ENCODE measurements at places on chromosomes 7 and 10.
A peak's percentile ranks its signal among the peaks of the same experiment; 100 is the strongest.

GRCh38 chr7:38351601-38352000 is 78.2 kb upstream of the TARP start:
- no peaks in the 10 kb centered on the region for H3K4me1 ChIP-seq
- DNase-seq = no peak
- no peaks in the 10 kb centered on the region for H3K36me3 ChIP-seq
- no peaks in the 10 kb centered on the region for H3K27me3 ChIP-seq
- H3K27ac ChIP-seq = no peak overlapping the region

DNA sequence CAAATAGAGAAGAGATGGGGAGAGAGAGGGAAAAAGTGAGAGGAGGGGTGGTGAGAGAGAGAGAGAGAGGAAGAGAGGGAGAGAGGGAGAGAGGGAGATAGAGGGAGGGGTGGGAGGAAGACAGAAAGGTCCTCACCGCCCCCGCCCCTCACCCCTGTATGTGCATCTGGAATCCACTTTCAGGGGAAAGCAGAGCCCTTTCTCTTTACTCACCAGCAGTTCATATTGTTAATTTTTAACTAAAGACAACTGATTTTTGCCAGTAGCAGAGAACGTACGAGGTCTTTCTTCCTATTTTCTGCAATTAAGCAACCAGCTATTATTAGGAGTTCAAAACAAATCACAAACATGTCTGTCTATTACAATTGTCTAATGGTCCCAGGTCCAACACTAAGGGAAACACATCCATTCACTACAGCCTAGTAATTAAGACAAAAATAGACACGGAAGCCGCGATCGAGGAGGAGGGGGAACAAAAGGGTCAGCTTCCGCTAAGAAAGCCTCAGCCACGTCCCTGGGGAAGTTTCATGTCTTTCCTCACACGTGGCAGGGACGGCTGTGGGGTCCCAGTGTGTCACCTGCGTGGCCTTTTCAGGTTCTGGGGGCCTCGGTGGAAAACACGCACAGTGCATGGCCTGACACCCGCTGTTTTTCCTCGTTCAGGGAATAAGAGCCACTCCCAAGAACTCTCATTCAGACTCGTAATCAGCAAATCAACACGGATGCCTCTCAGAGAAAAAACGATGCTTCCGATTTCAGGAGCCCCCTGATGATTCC is 572.0 kb downstream of the PTPRN2 start:
- H3K27me3 ChIP-seq = no peaks in the 10 kb centered on the region
- H3K27ac ChIP-seq = peak overlapping the region; percentile 25
- H3K36me3 ChIP-seq = no peaks in the 10 kb centered on the region

GRCh38 chr7:16581286-16581685 is 54.7 kb downstream of the LRRC72 start:
- no peaks in the 10 kb centered on the region for H3K36me3 ChIP-seq
- H3K27ac ChIP-seq = no peak overlapping the region
- no peak for DNase-seq

- no peak overlapping the region for H3K4me3 ChIP-seq
- no peaks in the 10 kb centered on the region for H3K36me3 ChIP-seq
- H3K27ac ChIP-seq = no peak overlapping the region
- H3K27me3 ChIP-seq = no peaks in the 10 kb centered on the region
- H3K4me1 ChIP-seq = no peaks in the 10 kb centered on the region
Measured at GRCh38 chr7:42645906-42646305, 266.0 kb downstream of the C7orf25 start.

DNA sequence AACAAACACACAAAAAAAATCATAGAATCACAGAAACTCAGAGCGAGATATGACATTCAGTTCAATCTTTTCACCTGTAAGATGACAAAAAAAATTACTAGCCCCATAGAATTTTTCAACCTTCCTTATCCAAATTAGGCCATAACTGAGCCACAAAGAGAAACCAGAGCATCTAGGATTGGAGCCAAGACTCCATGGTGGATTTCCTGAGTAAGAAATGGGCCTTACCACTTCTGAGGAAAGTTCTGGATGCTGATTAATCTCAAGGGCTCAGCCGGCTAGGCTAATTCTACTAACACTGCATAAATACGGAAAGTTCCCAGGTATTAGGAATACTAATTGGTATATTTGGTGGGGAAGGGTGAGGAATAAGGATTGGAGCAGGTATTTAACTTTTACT is 16.8 kb downstream of the LIPM start:
- no peak overlapping the region for H3K4me3 ChIP-seq

DNA sequence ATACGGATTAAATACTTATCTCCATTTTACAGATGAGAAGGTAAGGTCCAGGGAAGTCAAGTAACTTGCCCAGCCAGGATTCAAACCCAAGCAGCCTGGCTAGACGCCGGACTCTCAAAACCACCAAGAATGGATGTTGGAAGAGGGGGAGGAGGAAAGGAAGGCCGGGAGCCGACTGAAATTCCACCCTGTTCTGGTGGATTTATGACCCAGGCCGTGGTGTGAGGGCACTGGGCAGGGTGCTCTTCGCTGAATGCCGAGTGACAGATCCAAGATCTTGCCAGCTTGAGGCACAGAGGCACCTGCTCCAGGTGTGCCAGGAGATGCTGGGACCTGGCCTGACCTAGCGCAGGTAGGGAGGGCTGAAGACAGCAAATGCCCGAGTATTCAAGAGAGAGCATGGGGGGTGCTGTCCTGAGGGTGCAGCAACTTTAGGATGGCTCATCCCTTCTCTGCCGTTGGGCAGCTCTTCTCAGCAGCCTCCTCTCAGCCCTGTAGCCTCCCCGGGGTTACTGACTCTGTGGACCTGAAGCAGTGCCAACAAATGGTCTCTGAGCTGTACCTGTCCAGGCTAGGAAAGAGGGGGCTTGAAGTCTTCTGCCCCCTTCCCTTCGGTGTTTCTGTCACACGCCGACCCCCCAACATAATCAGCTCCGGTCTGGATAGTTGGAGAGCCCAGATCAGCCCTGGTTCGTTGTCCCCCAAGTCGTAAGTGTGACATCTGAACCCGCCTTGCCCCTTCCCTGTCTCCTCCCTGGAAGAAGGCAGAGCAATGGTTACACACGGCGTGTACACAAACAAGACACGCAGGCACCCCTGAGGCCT is 713 bp downstream of the LOXL4 start:
- DNase-seq = no peak
- H3K36me3 ChIP-seq = no peaks in the 10 kb centered on the region
- peaks cover 31% of the 10 kb centered on the region for H3K4me1 ChIP-seq
